ENCODE measurements at places on chromosomes 3 and 15. TPM values are rescaled to one million over a fixed set of nuclear protein-coding genes. Genes with fewer than 3 reads are reported as not detected.

Gene CKMT1B
- 0.93 TPM for total RNA-seq

GRCh38 chr3:108897883-108898282 is 55.8 kb downstream of the GUCA1C start:
- DNase-seq, result no peak
- H3K36me3 ChIP-seq, result no peaks in the 10 kb centered on the region
- no peaks in the 10 kb centered on the region for H3K4me1 ChIP-seq
- H3K27me3 ChIP-seq, result no peaks in the 10 kb centered on the region
- H3K4me3 ChIP-seq, result no peak overlapping the region

DNA sequence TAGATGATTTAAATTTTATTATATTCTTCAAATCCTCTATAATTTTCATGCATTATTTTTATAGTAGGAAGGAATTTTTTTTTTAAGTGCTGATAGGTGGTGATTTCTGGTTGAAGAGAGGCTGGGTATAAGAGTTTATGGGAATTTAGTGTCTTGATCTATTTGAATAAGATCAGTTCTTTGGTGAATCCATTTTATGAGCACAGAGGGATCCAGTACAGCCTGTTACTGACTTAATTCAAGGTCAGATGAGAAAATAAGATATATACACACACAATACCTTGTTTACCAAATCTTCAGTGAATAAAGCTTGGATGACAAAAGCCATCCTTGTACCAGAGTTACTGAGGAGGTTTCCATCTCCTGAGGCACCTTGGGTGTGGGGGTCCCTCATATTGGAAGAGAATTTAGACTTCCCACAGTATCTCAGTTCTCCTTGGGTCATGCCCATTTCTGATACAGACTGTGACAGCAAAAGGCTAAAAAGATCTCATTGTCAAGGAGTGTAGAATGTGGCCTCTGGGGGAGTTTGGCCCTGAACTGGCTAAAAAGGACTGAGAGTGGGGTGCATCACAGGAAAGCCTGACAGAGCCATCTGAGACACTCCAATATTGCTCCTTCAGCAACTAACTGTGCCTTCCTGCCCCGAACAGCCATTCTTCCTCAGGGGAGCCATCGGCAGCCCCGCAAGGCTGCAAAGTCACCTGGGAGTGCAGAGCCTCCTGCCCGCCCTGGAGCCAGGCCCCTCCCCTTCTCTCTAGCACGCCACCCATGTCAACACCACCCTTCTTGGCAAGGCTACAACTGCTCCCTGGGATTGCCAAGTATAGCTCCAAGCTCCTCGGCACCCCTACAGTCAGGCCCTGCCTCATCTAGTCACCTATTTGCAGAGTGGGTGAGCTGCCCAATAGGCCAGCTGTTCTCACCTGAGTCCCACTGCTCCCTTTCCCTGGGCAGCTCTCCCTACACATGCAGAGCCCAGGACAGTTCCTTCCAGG is 43.1 kb upstream of the HACD2 start:
- no peak for DNase-seq
- no peaks in the 10 kb centered on the region for H3K36me3 ChIP-seq
- H3K4me3 ChIP-seq, result no peak overlapping the region
- peaks cover 6% of the 10 kb centered on the region for H3K4me1 ChIP-seq
- no peak overlapping the region for H3K27ac ChIP-seq

- H3K27me3 ChIP-seq, result no peaks in the 10 kb centered on the region
- no peaks in the 10 kb centered on the region for H3K36me3 ChIP-seq
- peaks cover 17% of the 10 kb centered on the region for H3K4me1 ChIP-seq
- H3K27ac ChIP-seq, result no peak overlapping the region
- no peak for DNase-seq
Measured at GRCh38 chr3:110810356-110810755, 261.3 kb upstream of the NECTIN3 start.

- H3K36me3 ChIP-seq, result no peaks in the 10 kb centered on the region
- no peaks in the 10 kb centered on the region for H3K27me3 ChIP-seq
- H3K4me3 ChIP-seq, result no peak overlapping the region
Measured at GRCh38 chr3:135784557-135784956, 181.0 kb upstream of the PPP2R3A start.

GRCh38 chr3:99846477-99847160 is 29.0 kb downstream of the CMSS1 start:
- peaks cover 12% of the 10 kb centered on the region for H3K4me1 ChIP-seq
- H3K27ac ChIP-seq, result no peak overlapping the region
- H3K27me3 ChIP-seq, result no peaks in the 10 kb centered on the region
- DNase-seq, result no peak

Measured in Caco-2 (cell line).